ENCODE measurements at places on chromosomes 11 and 22.

DNA sequence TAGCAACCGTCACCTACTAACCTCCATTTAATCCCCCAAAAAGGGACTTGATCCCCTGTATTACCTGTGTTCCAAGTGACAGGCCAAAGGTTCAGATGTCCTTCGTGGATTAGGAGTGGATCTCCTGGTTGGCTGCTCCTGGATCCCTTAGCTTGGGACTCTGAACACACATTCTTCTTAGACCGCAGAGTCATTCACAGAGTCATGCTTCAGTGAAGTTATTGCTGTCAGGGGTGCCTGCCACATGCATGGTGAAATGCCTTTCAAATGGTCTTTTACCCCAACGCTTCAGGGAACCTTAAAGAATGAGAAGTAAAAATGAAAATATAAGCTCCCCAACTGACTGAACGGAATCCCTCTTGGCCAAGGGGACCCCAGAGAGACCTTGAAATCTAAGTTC lies 49.1 kb downstream of the ADAMTS8 start:
- DNase-seq: no peak

GRCh38 chr11:133414506-133414905 lies 117.8 kb downstream of the OPCML start:
- no peak for DNase-seq

GRCh38 chr11:43712676-43713075 lies 32.1 kb downstream of the HSD17B12 start:
- DNase-seq: no peak

GRCh38 chr22:39289533-39289932 lies 29.9 kb downstream of the RPL3 start:
- DNase-seq: no peak

Data from activated naive CD4-positive, alpha-beta T cell treated with anti-CD3 and anti-CD28 coated beads, Interleukin-2, amount 50 U/mL, for 16 hours (primary cell).